ENCODE measurements at places on chromosomes 1 and 21.
A peak's percentile ranks its signal among the peaks of the same experiment; 100 is the strongest.

DNA sequence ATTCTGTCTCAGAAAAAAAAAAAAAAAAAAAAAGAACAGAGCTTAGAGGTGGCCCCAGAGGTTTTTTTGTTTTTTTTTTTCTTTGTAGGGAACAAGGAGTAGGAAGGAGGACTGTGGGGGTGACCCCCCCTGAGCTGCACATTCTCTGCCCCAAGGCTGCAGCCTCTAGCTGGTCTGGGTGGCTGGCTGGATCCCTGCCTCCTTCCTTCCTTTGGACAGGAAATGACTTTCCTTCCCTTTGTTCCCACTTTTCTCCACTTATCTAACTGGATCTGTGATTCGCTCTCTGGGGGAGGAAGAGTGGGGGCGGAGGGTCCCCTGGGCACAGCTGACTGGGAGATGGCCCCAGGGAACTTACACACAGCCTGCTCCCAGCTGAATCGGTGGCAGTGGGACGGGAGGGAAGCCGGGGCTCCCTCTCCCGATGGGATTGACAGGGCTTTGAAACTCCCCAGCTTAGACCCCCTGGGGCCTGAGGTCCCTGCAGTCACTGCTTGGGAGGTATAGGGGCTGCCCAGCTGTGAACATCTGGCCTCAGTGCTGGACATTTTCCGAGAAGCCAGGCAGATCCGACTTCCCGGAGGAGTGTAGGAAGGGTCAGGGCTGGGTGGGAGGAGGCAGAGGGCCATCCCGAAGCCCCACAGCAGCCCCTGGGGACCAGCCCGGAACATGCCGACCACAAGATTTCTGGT lies 2.1 kb downstream of the FBLIM1 start:
- DNase-seq: no peak

DNA sequence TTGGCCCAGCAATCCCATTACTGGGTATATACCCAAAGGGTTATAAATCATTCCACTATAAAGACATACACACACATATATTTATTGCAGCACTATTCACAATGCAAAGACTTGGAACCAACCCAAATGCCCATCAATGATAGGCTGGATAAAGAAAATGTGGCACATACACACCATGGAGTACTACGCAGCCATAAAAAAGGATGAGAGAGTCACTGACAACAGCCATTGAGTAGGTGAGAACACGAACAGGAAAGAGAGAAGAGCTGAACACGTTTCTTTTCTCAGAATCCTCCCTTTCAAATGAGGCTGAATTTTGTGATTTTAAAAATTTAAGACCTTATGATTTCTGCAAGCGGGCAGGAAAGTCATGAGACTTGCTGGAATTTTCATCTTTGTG lies 10.1 kb upstream of the RABGAP1L start:
- no peak for DNase-seq

DNA sequence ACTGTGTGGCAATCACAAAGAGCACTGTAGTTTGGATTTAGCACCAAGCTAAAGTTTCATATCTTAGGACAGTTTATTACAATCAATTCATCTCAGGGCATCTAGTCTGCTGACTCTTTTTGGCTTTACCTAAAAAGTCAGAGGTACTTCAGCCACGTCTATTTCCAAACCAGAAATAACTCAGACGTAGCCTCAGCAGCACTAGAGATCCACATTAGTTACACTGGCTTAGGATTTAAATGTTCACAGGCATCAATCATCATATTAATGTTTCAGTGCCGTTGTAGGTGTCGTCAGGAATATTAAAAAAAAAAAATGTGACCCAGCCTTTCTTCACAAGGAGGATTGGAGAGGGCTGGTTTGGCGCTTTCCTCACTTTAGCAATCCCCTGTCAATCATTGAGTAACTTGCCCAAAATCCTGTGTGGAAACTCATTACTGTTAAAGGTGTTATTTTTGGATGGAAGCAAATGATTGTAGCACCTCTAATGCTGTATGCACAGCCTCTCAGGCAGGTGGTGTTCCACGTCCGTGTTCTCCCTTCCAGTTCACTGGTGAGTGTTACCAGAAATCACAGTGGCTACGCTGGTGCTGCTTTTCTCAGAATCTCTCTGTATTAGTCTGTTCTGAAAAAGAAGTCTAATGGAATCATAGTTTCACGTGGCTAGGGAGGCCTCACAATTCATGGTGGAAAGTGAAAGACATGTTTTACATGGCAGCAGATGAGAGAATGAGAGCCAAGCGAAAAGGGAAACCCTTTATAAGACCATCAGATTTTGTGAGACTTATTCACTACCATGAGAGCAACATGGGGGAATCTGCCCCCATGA lies 45.4 kb downstream of the NEK7 start:
- DNase-seq: no peak

- no peak for DNase-seq
These were observed 164.9 kb downstream of the CAMTA1 start for GRCh38 chr1:6950001-6950765.

- no peak for DNase-seq
These were observed 51.1 kb downstream of the GLUL start for GRCh38 chr1:182340233-182341058.

DNA sequence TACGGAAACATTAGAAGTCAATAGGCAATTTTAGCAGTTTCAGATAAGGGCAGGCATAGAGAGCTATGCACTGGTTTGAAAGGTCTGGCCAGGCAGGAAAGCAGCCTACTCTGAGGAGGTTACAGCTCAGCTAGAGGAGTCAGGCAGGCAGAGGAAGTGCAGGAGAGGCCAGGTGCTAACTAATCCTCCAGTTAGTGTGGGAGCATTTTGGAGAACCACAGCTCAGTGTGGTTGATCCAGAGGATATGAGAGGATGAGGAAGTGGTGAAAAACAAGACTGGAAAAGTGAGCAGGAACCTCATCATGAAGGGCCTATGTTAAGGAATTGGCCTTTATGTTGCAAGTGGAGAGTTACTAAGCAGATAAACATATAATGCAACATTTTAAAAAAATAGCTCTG lies 282.4 kb upstream of the SGIP1 start:
- no peak for DNase-seq

DNA sequence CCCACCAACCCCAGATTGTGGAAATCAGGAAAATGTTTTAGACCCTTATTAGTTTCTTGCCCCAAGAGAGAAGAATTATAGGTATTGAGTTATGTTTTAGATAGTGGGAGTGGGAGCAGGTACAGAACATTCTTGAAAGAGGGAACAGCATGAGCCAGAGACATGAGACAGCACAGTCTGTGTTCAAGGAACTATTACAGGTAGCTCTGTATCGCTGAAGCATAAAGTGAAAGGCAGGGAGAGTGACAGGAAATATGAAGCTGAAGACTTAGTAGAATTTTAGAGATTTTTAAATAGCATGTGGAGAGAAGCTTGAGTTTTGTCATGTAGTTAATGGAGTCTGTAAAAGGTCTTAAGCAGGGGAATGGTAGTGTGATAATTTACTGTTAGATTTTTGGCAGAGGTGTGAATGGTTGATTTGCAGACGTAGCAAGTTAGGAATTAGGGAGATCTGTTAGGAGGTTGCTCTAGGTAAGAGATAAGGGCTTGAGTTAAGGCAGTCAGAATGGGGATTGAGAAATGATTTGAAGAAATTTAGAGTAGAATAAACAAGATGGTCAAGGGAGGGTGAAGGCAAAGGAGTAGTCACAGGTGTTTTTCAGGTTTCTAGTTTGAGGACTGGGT lies 11.6 kb downstream of the SUCO start:
- no peak for DNase-seq

DNA sequence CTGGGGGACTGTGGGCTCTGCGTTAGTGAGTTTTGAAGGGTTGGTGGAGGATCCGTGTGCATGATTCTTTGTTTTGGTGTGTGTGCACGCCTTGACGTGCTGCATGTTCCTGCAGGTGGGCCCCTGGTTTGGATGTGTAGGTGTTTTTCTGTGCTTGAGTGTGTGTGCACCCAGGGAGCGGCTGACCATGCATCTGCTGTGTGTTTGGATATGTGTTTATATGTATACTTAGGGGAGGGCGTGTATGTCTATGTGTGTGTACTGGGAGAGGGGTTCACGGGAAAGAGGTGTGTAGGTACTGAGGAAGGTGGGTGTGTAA lies 1.1 kb downstream of the VANGL2 start:
- no peak for DNase-seq

- DNase-seq: no peak
These were observed 4.9 kb upstream of the B4GALT3 start for GRCh38 chr1:161182214-161182613.

DNA sequence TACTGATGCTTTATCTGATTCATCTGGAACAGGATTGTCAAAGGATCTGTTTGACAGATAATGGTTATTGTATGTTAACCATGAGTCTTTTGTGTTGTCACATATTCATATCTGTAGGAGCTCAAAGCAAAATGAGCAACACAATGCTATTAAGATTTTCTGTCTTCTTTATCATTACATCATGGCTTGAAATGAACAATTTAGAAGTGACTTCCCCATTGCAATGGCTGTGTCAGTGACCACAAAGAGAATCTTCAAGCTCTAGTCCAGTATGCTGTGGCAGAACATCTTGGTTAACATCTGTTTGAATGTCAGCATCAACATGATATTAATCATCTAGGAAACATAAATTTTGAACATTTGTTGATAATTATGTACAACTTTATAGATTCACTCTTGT lies 1148.5 kb downstream of the PLA2G4A start:
- DNase-seq: no peak

GRCh38 chr1:210457568-210457967 lies 128.9 kb downstream of the HHAT start:
- no peak for DNase-seq

GRCh38 chr1:26305667-26306289 lies 658 bp downstream of the UBXN11 start:
- no peak for DNase-seq

DNA sequence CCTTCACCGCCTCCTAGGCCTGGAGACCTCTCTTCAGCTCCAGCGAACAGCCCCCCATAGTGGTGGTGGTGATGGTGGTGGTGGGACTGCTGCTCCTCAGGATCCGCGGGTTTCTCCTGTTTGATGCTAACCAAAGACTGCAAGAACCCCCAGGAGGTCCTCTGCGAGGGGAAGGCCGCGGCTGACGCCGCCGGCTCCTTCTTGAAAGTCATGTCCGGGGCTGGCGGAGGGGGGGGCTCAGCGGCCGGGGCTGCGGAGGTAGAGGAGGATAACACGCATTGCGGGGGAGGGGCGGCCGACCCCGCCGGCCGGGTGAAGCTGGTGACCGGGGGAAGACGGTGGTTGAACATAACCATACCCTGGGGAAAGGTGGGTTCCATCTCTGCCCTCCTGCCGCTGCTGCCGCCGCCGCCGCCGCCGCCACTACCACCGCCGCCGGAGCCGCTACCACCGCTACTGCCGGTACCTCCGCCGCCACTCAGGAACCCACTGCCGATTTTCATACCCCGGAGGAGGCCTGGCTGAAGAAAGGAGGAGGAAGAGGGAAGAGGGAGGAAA lies 554 bp downstream of the ZNF281 start:
- DNase-seq: no peak

- DNase-seq: no peak
These were observed 108.3 kb downstream of the POU2F1 start for GRCh38 chr1:167328816-167329483.

- DNase-seq: no peak
These were observed 5.6 kb upstream of the LACTBL1 start for GRCh38 chr1:22978299-22978698.

DNA sequence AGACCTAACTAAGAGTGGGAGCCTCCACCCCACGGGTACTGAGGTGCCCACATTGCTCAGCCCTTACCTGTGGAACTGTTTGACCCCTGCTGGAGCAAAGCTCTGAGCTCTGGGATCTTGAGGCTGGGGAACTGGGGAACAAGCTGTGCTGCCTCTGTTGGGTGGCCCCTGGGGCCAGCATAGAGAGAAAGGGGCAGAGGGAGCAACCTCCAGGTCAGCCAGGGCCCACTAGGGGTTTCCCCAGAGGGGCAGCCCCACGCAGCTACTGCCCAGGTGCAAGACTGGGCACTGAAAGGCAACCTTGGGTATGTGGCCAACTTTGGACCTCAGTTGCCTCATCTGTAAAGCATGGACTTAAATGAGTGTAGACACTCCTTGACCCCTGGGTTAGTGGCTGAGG lies 23.5 kb upstream of the EPB41 start:
- DNase-seq: no peak

GRCh38 chr1:231563247-231563646 lies 34.8 kb downstream of the TSNAX start:
- DNase-seq: no peak

- peak; percentile 65 for DNase-seq
These were observed 645 bp downstream of the IVNS1ABP start for GRCh38 chr1:185316163-185317033.

DNA sequence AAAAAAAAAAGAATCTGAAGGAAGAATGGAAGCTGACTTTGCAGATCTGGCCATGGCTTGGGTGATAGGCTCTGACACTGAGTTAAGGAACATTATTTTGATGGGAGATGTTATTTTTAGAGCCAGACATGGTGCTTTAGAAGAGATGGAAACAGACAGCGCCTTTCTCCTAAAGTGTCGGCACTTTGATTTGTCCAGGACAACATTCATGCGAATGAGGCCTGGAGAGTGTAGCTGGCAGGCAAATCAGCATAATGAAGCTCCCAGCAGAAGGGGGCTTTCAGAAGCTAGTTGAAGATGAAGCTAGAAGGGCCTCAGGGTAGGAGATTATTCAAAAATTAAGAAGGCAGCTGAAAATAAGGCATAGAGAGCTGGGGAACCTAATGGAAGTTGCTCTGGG lies 397.7 kb downstream of the RWDD3 start:
- no peak for DNase-seq

All from non-pigmented ciliary epithelial cell (primary cell).